ENCODE measurements at places on chromosomes 2 and 18.

GRCh38 chr2:172342078-172342477 is 85.3 kb upstream of the ITGA6 start:
- no peak for DNase-seq

DNA sequence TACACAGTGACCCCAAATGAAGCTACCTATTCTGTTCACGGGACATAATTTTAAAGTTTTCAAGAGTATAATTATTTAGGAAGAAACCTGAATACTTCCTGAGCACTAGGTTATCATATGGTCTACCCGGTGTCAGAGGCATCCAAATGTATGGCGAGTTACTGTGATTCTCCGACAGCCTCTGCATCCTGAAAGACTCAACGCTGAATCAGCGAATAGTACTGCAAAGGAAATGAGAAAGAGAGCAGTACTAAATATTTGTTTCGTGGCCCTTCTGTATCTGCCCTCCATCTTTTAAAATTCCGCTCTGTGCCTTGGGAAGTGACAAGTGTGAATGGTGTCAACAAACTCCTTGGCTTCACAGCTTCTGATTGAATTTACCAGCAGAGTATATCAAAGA is 358.0 kb upstream of the ZEB2 start:
- no peak for DNase-seq

- DNase-seq: no peak
Measured at GRCh38 chr18:25604196-25604893, 252.4 kb upstream of the ZNF521 start.

DNA sequence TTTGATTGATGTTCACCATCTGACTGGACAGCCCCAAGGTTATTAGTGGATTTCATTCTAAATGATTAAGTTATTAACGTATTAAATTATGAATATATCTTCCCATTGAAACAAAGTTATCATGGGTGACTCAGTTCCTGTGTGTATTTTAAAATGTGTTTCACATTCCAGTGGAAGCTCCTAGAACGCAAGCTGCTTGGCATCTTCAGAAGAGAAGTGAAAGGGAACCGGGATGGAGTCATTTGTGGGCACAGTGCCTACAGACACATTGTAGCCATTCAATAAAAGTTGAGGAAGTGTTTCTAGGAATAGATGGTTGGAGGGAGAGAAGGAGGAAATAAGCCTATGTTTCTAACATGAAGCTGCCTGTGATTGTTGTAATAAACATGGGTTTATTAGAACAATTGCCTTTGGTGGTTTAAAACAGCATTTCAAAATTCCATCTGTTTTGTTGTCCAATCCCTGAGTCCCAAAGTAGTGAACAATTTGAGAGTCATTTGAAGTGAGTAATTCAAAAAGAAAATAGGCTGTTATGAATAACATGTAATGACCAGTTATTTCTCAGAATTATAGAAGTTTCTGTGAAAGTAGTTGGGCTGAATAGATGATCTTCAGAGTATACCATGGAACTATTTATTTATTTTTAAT is 143.5 kb downstream of the PKP4 start:
- DNase-seq: no peak

DNA sequence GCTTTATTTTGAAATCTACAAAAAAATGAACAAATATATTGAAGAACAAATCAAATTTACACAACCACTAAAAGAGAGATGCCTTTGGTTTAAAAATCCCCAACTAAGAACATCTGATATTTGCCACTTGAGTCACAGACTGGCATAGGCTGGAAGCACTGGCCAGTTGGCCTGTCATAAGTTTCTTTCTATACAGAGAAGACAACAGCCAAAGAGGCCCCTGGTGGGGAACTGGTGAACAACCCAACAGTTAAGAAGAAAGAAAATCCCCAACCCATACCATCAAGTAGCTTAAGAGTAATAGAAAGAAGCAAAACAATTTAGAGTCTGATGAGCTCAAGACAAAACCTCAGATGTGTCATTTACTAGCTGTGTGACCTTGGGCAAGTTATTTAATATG is 45.5 kb downstream of the OSR1 start:
- DNase-seq: no peak

- DNase-seq: no peak
Measured at GRCh38 chr2:122191331-122191730, 435.9 kb downstream of the TSN start.

- no peak for DNase-seq
Measured at GRCh38 chr18:62044490-62045000, 142.3 kb downstream of the PIGN start.

GRCh38 chr18:44903327-44903726 is 222.6 kb downstream of the SETBP1 start:
- DNase-seq: no peak

- no peak for DNase-seq
Measured at GRCh38 chr2:119008108-119008507, 66.1 kb downstream of the MARCO start.

- no peak for DNase-seq
Measured at GRCh38 chr18:10330428-10330827, 124.0 kb upstream of the APCDD1 start.
